T-helper 17 cell (primary cell): ENCODE measurements at places on chromosomes 7 and 10.
A peak's percentile ranks its signal among the peaks of the same experiment; 100 is the strongest.

DNA sequence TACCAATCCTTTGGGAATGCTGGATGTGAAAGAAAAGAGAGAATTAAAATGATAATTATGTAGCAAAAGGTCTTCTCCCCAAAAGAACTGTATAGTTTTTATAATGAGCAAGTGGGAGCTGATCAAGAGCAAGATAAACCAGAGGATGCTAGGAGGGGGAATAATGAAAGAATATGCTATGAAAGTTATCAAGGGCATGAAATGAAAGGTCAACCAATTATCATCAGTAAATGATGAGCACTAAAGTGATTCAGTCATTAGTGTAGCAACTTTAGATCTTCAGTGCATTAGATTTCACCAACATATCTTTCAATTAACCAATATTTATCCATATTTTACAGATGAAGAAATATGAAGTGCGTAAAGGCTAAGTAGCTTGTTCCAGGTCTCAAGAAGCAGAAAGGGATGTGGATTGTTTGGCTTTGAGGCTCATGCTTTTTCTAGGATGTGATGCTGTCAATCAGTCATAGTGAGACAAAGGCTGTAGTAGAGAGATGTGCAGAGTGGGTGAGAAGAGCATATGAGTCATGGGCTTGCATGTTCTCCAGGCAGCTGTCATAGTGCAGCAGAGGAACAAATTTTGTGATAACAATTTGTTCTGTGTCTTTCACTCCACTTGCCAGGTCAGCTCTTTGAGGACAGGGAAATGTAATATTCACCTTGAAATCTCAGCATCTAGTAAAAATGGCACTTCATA, 5.7 kb upstream of the OR2F2 start:
- DNase-seq, result no peak

GRCh38 chr7:159022238-159022993, 122.3 kb downstream of the VIPR2 start:
- no peak for DNase-seq

DNA sequence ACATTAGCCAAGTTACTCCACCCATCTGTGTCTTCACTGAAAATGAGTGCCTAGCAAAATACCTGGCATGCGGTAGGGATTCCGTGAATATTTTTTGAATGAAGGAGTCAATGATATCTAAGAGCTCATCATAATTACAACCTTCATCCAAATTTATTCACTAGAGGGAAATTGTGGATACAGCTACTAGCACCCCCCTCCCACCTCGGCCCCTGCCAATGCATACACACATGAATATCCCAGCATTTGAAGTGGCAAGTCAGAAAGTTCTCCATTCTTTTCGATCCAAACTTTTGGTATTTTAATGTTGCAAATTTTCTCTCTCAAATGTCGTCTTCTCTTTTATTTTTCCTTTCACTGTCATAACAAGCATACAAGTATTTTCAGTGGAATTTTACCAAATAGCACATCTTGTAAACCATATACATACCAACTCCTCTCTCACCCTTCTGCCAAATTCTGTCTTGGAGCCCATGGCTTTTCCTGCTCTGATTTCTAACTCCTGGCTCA, 164.3 kb downstream of the GRID1 start:
- no peak for DNase-seq

- no peak for DNase-seq
These were observed 25.7 kb upstream of the PLA2G12B start for GRCh38 chr10:72980348-72980747.

DNA sequence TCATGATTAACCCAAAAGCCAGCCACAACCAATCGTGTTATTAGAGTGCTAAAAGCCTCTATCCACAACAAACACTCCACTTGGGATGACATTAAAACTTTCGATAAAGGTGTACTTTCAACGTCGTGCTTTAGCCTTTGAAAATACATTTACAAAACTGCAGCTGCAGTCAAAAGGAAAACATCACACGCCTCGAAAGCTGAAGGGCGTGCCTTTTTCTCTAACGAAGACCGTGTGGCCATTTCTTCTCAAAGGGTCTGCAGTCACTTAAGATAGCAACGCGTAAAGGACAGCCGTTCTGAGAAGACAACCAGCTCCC, 1.1 kb downstream of the ARHGAP12 start:
- no peak for DNase-seq

DNA sequence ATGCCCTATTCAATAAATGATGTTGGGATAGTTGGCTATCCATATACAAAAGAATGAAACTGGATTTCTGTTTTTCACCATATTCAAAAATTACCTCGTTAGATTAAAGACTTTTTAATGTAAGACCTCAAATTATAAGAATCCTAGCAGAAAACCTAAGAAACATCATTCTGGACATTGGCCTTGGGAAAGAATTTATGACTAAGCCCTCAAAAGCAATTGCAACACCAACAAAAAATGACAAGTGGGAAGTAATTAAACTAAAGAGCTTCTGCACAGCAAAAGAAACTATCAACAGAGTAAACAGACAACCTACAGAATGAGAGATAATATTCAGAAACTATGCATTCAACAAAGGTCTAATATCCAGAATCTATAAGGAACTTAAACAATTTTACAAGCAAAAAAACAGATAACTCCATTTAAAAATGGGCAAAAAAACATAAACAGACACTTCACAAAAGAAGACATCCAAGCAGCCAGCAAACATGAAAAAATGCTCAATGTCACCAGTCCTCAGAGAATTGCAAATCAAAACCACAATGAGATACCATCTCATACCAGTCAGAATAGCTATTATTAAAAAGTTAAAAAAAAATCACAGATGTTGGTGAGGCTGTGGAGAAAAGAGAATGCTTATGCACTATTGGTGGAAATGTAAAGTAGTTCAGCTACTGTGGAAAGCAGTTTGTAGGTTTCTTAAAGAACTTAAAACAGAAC, 309.8 kb downstream of the AHR start:
- no peak for DNase-seq

GRCh38 chr7:115552766-115553165, 477.8 kb downstream of the TFEC start:
- DNase-seq, result no peak

GRCh38 chr7:22319424-22320403, 37.2 kb downstream of the RAPGEF5 start:
- no peak for DNase-seq

- DNase-seq, result no peak
These were observed 82.3 kb downstream of the ZEB1 start for GRCh38 chr10:31401287-31401686.

DNA sequence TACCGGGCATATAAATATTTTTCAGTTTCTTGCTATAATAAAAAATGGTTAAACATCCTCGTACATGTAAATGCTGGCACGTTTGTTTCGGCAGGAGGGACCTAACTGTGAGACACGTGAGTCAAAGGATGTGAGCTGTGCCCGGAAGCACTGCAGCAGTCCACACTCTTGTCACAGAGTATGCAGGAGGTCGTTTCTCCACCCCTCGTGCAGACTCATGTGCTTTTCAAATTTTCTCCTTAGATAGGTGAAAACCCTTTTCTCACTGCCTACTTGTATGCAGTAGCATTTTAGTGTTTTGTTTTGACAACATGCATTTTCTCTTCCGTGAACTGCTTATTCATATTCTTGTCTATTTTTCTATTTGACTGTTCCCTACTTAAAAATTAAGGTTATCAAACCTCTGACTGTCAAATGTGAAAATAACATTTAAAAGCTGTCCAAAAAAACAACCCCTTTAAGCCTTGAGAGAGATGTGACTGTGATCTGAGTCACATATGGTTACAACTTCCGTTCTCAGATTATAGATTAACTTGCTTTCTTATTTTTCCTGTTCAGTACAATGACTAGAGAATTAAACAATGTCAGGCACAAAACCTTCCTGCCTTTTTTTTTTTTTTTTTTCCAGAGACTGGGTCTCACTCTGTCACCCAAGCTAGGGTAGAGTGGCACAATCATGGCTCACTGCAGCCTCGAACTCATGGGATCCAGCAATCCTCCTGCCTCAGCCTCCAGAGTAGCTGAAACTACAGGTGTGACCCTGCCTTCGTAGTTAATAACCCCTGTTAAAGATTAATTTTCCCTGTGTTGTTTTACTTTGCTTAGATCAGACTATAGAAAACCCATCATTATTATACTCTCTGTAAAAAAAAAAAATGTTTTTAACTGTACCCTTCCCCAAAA, 45.1 kb downstream of the DPY19L1 start:
- DNase-seq, result peak; percentile 17

- DNase-seq, result no peak
These were observed 63.8 kb downstream of the MICALL2 start for GRCh38 chr7:1395211-1396070.

DNA sequence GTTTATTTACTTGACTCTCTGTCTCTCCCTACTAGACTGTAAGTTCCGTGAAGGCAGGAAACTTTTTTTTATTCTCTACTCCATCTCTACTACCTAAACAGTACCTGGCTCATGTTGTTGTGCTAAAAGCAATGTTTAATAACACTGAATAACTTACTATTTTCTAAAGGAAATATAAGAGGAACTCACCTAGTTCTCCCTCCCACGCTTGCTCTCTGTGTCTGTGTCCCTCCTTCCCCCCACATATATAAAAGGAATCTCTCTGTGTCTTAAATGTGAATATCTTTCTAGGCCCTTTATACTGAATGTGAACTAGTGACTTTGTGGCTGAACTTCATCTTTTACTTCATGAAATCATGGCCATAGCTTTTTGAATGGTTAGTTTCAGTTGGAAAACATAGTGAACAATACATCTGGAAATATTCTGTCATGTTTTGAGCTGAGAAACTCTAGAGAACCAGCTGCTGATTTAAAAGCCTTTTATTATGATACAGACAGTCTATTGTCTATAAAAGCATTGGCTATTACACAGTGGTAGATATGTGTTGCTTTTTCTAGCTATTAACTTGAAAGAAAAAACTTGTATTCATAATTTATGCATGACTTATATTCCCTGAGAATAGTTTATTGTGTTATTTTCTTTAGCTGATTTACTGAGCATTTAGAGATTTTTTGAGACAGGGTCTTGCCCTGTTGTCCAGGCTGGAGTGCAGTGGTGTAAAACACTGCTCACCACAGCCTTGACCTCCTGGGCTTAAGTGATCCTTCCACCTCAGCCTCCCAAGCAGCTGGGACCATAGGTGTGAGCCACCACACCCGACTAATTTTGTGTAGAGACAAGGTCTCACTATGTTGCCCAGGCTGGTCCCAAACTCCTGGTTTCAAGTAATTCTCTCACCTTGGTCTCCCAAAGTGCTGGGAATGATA, 42.5 kb downstream of the VCL start:
- no peak for DNase-seq

- DNase-seq, result no peak
These were observed 3.2 kb upstream of the FGFR2 start for GRCh38 chr10:121601458-121601857.

GRCh38 chr7:128132426-128133069, 101.3 kb upstream of the LRRC4 start:
- DNase-seq, result no peak

- DNase-seq, result no peak
These were observed 411.2 kb downstream of the ETV1 start for GRCh38 chr7:13578294-13578693.

DNA sequence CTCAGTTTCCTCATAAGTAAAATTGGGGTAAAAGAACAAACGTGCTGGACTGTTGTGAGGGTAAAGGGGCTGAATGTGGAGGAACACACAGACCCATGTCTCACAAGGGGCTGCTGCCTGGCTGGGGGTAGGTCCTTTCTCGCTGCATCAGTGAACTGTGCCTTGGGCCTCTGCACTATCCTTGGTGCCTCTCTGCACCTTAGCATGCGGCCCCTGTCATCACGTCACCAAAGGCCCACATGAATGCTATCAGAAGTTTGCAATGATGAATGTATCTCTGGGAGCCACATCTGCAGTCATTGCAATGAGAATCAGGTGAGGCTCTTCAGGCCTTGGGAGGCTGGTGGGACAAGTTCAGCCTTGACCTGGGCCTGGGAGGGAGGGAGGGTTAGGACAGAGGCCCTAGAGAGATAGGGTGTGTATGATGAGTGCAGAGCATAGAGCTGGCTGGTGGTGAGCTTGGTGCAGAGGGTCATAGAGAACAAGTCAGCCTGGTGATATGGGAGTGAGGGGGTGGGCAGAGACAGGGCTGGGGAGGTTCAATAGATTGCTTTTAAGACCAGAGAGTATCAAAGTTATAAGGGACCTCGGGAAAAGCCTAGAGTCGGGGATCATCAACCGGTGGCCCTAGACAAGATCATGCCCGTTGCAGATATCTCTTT, 308.4 kb downstream of the RPS24 start:
- DNase-seq, result no peak

GRCh38 chr7:66169616-66170015, 35.5 kb upstream of the TPST1 start:
- DNase-seq, result no peak

DNA sequence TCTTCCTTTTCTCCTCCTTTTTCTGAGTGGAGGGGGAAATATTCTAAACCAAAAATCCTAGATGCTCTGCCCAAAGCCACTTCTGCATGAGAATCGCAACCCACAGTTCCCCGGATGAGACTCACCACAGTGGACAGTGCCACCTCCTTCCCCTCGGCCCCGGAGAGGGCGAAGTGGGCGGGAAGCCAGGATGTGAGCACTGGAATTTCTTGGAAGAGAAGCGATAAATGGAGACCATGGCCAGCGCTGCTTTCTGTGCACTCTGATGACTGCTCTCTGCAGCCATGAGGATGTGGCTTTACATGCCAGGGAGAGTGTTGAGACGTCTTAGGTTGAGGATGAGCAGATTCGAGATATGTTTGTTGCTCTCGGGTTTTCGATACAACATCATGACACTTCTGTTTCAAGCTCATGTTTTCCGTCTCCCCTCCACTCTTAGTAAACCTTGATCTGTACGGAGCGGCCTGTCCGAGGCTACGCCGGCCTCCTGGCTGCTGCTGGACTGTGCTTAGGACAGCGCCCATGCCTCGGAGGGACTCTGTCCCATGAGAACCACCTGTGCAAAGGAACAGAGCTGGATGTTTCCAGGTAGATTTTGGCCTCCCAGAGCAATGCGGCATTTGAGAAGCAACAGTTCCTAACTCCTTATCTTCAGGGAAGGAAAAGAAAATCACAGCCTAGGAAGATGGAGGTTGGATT, 414.6 kb upstream of the FOXK1 start:
- DNase-seq, result no peak
